Stimulated activated memory B cell treated with anti-CD40 and anti-IgM and Interleukin-4, amounts not matched to agents 10 μg/mL and 1 μg/mL and 100 μg/mL, for 72 hours (primary cell): ENCODE measurements at places on chromosomes 16 and 17.
A peak's percentile ranks its signal among the peaks of the same experiment; 100 is the strongest.

GRCh38 chr17:72046178-72046577 is 74.6 kb upstream of the SOX9 start:
- no peak for ATAC-seq

DNA sequence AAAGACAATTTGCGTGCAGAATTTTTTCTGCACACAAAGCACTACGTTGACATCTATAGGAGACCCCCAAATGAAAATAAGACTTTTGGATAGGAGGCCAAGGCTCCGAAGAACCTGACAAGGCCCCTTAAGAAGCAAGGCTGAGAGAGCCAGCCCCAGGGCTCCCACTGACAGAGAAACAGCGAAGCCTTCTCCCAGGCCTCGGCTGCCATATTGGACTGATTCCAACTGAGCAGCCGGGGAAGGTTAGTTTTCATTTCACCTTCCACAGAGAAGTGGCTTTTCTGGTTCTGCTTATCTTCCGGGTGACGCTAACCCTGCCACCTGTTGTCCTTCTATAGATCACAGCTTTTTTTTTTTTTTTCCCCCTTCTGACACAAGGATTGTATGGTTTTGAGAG is 356.7 kb downstream of the SOX9 start:
- ATAC-seq = no peak

DNA sequence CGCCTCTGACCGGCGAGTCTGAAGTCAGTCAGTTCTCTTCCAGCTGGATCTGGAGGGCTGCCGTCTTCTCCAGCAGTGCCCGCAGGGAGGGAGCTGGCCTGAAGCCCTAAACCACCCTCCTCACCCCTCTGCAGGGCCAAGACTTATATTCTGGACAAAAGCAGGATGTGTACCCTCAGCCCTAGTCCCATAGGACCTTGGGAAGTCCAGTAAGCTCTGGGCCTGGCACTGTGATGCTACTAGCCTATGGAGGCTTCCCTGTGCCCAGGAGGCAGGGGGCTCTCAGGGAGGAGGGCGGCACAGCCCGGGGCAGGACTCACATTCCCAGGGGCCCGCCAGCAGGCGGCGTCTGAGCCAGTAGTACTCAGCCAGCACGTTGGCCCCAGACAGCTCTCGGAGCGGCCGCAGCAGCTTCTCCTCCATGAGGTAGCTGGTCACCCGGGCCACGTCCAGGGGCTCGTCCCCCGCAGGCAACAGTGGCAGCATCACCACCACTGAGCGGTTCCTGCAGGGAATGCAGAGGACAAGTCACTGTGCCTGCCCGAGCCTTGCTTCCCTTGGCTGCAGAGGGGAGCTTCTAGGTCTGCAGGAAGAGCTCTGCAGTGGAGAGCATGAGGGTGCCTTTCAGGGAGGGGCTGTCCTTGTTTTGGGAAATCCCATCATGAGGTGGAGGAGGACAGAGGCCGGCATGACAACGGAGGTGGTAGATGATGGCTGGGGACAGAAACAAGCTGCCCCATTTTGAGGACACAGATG is 41.7 kb downstream of the RMI2 start:
- ATAC-seq = peak; percentile 21

DNA sequence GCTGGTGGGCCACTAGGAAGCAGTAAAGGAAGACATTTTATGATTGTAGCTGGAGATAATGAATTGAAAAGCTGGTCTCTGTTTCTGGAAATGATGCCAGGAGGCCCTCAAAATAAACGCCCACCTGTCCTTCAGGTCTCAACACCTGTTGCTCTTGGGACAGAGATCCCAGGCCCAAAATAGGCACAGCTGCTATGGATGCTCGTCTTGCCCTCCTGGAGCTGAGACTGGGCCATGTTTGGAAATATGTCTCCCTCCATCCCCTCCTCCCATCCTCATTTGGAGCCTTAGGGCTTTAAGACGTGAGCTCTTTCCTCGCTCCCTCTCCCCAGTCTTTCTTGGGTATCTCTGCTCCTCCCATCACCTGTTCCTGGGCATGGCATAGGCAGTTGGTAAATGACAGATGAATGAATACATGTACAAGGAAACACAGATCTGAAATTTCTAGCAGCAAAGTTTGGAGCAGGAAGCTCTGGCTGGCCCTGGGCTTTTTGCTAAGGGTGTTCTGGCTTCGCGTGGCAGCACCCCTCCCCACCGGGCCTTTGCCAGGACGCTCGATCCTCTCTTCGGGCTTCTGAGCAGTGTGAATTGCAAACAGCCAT is 33.3 kb downstream of the MYH3 start:
- ATAC-seq = no peak

DNA sequence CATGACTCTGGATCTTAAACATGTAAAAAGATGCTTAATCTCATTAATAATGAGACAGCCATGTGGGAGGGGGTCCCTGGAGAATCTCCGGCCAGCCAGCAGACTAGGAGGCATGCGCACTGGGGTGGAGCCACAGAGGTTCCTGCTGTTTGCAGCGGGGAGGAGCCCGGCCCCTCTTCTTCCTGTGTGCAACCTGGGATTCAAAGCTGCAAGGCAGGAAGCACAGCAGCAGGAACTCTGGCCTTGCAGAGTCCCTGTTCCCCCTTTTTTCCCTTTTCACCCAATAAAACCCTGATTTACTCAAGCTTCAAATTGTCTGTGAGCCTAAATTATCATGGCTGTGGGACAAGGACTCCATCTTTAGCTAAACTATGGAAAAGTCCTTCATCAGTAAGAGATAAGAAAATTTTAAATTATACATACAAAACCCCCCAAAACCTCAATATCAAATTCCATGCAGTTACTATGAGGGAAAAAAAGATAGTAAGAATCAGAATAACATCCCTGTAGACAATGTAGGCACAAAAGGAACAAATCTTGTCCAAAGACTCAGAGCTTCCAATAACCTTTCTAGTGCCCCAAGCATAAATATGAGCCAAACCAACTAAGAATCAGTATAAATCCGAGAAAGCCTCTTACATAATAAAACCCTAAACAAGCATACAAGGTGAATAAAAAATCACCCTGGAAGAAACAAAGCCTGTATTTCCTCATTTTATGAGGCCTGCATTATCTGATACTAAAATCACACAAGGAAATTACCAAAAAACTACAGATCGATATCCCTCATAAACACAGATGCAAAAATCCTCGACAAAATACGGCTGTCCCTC is 12.1 kb downstream of the CFDP1 start:
- ATAC-seq = no peak
